ENCODE measurements at places on chromosomes 7 and 10. TPM values are rescaled to one million over a fixed set of nuclear protein-coding genes. Genes with fewer than 3 reads are reported as not detected.

AQP1 gene
- total RNA-seq, result 0.22 TPM

RASA4B gene
- 31.3 TPM for total RNA-seq

GRCh38 chr7:104967088-104967487 lies 46.9 kb upstream of the KMT2E start:
- H3K4me3 ChIP-seq, result no peak overlapping the region
- no peaks in the 10 kb centered on the region for H3K27me3 ChIP-seq
- H3K36me3 ChIP-seq, result peaks cover 17% of the 10 kb centered on the region
- H3K4me1 ChIP-seq, result peaks cover 11% of the 10 kb centered on the region
- DNase-seq, result no peak
- no peak overlapping the region for H3K27ac ChIP-seq

GRCh38 chr10:107418085-107418806 lies 253.7 kb upstream of the SORCS1 start:
- H3K27me3 ChIP-seq, result no peaks in the 10 kb centered on the region
- H3K36me3 ChIP-seq, result no peaks in the 10 kb centered on the region

C10orf143 gene
- total RNA-seq, result 4.4 TPM

A1CF gene
- total RNA-seq, result not detected

All from activated CD8-positive, alpha-beta T cell treated with anti-CD3 and anti-CD28 coated beads for 36 hours (primary cell).